SW 1271 (cell line): ENCODE measurements at places on chromosomes 2 and 18.

DNA sequence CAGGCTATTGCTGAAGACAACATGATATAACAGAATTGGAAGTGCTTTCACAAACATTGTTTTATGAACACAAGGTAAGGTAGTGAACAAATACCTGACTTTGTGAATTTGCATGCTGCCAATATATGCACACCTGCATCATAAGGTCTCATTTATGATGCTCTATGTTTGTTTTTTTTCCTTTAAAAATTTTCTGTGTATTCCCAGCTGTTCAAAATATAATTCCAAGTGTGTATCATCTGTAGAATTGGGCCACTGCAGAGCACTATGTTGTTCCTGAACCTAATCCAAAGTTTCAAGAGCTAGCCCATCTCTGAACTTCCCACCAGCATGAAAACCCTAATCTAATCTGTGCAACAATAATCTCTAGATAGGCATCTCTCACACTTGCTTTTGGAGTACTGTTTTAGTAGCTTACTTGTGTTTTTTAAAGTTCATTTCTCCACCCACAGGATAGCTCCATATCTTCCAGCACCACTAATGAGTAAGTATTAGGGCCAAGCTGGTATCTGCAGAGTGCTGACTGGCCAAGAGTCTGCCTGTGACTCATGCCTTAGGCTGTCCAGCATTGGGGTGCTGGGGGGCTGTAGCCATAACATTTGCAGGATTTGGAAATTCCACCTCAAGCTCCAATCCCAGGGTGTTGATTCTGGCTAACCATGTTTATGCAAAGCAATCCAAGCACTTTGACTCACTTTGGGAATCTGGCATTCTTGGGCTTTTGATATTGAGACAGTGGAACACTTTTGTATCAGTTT, 208.2 kb upstream of the REV1 start:
- DNase-seq: no peak

DNA sequence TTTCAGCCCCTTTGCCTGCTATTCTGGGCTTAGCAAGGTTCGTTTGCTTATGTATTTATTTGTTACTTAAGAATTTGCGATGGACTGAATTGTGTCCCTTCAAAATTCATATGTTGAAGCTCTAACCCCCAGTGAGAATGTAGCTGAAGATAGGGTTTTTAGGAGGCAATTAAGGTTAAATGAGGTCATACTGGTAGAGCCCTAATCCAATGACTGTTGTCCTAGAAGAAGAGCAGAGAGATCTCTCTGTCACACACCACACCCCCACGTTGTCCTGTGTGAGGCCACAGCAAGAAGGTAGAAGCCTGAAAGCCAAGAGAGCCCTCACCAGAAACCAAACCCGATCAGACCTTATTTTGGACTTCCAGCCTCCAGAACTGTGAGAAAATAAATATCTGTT, 66.7 kb downstream of the KIAA1328 start:
- DNase-seq: no peak

DNA sequence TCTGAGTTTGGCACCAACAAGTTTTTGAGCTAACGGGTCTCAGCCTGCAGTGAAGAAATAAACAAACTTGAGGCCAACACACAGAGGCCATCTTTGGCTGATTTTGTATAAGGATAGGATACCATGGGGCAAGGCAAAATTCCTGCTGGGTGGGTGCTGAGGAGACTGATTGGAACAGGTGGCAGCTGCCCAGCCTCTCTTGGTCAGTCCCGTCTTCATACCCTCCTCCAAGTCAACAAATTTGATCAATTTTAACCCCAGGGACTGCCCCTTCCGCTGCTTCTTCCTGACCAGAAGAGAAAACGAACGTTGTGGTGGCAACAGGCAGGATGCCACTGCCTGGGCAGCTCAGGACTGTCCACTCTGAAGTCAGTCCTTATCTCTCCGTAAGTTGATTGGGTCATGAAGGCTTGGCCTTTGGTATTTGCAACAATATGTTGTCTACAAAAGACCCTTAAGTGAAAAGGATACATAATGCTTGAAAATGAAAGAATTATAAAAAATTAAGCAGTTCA, 139.3 kb downstream of the SPP2 start:
- no peak for DNase-seq

- DNase-seq: no peak
Measured at GRCh38 chr18:24201699-24202687, 63.1 kb downstream of the CABYR start.

DNA sequence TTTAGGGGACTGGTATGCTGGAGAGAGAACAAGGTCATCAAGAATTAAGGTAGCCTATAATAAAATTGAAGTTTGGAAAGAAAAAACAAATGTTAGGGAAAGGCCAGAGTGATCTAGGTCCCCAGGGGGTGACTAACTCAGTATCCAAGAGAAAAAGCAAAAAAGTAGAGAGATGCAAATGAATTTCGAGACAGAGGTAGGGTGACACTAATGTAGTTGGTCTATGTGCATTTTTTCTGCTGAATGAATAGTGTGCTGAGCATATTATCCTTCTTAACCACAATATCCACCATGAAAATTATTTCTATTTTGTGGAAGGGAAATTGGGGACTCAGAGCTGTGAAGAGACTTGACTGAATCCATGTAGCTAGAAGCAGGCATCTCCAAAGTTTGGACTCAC, 9.8 kb downstream of the IL36A start:
- DNase-seq: no peak

DNA sequence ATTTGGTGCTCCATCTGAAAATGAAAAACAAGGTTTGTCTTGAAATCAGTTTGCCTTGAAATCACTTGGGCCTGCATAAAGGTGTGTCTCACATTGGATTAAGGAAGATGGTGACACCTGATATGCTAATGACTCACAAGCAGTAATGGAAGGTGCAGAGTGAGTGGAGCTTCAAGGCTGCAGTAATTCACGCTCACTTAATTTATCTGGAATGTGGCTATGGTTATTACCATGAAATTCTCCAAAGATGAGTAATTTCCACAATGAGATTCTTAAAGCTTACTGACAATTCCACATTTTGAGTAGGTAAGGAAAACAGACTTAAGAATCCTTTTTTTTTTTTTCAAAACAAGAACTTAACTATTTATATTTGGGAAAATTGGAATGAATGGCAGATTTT, 156.8 kb downstream of the PAX3 start:
- DNase-seq: peak; percentile 18

GRCh38 chr2:73877071-73877802, 15.6 kb upstream of the ACTG2 start:
- no peak for DNase-seq

DNA sequence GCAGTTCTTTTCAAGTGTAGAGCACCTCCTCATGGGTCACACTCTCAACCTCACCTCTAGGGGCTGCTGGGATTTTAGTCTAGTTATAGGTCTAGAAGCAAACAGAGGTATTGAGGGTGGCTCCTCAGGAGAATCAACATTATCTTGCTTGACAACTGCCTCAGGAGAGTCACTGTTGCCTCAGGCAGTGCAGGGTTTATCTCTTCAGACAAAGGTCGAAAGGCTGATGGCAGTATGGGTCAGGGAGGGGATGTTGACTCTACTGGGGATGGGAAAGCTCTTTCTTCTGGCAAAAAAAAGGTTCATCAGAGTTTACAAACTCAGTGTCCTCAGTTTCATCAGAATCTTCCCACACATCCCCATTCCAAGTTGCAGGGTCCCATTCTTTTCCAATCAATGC, 24.0 kb downstream of the DTNA start:
- no peak for DNase-seq

DNA sequence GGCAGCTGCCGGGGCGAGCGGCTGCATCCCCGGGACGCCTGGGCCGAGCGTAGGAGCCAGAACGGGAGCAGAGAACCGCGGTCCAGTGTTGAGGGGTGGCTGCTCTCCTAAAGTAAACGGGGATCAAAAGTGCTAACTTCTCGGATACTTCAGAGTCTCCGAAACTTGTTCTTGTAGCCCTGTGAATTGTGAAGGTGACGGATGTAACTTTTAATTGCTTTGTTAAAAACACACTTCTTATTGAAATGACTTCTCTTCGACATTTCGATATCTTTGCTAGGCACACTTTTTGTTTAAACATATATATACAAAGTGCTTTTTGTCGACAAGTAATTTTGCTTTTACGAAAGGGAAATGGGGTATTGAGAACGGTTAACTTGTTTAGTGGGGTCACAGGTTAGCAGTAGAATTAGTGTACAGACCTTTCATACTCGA, 540 bp downstream of the ATP9B start:
- peak; percentile 23 for DNase-seq

- DNase-seq: no peak
Measured at GRCh38 chr18:7954238-7954637, 387.1 kb downstream of the PTPRM start.

- no peak for DNase-seq
Measured at GRCh38 chr2:75459565-75460310, 101.0 kb downstream of the EVA1A start.

GRCh38 chr2:5766561-5766960, 74.4 kb downstream of the SOX11 start:
- no peak for DNase-seq

- DNase-seq: no peak
Measured at GRCh38 chr18:10032331-10033015, 118.7 kb downstream of the VAPA start.

DNA sequence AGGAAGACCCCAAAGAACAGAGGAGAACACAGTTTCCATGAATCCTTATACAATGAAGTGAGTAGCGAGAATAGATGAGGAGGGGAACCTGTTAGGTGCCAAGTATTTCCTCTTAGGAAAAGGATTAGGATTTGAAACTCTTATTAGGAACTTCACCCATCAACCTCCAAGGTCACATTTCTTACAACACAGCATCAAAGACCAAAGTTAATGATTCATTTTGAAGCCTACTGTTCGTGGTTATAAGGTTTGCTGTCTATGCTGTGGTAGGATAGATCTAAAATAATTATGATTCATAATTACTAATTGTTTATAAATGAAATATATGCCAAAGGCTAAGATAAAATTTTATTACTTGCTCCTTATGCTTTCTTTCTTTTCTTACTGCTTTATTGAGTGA, 6.1 kb downstream of the CFAP221 start:
- DNase-seq: no peak

GRCh38 chr18:26489191-26489590, 59.2 kb downstream of the KCTD1 start:
- no peak for DNase-seq

DNA sequence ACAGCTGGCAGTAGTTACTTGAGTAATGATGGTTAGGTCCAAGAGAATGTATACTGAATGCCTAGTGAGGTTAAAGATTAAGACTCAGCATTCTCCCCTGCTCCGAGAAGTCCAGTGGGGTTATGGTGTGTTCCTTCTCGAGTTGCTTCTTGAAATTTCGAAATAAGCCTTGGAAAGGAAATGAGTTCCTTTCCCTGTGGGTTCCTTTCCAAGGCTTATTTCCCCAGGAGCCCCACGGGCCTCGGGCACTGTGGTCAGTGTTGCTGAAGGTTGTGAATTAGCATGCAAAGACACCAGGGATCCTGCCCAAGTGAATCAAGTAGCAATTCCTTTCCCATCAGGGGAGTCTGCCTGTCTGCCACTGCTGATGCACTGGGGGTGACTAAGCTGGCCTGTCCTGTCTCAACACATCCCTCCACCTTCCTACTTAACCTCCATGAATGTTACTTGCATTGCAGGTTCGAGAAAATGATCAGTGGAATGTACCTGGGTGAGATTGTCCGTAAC, 53.6 kb downstream of the HK2 start:
- DNase-seq: no peak

- no peak for DNase-seq
Measured at GRCh38 chr2:174070281-174070680, 105.1 kb upstream of the SP3 start.

GRCh38 chr2:12750166-12750905, 33.6 kb downstream of the TRIB2 start:
- DNase-seq: no peak
